ENCODE measurements at places on chromosomes 7 and 10.
A peak's percentile ranks its signal among the peaks of the same experiment; 100 is the strongest.

GRCh38 chr7:134778941-134779740, at the start of gene CALD1:
Gene CALD1 (plus strand): TSS chr7:134779634. CDS start chr7:134867734, 88,100 bp downstream.
- no peak for DNase-seq

- DNase-seq, result no peak
These were observed 586 bp upstream of the AOC1 start for GRCh38 chr7:150851492-150852370.

DNA sequence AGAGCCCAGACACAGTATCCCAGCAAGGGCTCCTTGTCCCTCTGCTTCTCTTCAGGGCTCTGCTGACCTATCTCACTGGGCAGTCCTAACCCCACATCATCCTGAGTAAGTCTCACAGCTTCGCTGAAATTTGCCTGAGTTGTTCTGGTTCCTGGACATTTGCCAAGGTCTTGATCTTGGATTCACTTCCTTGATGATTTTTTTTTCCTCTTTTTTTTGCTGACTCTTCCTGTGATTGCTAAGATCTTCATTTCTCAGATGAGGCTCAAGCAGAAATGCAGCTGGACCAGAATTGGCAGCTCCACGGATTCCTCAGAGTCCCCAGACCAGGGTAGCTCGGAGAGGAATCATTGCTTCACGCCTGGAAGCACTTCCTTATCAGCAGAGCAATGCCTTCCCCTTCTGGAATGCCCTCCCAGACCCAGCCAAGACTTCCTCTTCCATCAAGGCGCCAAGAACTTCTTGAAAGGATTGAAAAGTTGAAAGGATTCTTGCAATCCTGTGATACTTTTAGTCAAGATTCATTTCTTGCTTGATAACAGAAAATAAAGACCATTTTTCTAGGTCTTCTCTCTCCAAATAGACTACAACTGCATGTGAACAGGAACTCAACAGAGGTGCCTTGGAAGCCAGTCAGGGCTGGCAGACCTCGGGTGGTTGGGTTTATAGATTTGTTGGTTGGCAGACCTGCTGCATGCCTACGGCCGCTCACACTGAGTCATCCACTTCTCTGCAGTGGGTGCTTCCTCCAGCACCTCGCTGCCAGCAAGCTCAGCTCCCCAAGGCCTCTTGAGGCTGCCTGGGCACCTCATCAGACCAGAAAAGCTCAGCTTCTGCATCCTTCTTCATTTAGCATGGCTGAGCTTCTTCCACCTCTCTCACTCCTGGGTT, 8.8 kb upstream of the AFAP1L2 start:
- DNase-seq, result no peak

DNA sequence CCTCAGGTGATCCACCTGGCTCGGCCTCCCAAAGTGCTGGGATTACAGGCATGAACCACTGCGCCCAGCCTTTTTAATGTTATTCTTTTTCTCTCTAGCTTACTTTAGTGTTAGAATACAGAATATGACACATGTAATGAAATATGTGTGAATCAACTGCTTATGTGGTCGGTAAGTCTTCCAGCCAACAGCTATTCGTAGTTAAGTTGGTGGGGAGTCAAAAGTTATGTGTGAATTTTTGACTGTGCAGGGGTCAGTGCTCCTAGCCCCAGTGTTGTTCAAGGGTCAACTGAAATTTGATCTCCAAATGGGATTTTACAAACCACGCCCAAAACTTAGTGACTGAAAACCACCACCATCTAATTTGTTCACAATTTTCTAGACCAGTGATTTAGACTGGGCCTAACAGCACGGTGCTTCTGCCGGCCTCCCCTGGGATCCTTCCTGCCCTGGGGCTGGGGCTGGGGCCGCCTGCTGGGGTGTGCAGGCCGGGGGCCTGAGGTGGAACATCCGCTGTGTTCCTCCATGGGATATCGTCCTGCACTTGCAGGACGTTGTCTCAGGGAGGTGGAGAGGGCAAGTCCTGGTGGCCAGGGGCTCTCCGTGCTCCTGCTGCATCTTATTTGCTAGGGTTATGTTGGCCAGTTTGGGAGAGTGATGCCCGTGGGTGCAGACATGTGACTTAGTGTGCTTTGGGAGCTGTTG, 24.5 kb upstream of the GRB10 start:
- DNase-seq, result no peak

- peak; percentile 31 for DNase-seq
These were observed 164.6 kb upstream of the CDCA7L start for GRCh38 chr7:22110227-22110839.

DNA sequence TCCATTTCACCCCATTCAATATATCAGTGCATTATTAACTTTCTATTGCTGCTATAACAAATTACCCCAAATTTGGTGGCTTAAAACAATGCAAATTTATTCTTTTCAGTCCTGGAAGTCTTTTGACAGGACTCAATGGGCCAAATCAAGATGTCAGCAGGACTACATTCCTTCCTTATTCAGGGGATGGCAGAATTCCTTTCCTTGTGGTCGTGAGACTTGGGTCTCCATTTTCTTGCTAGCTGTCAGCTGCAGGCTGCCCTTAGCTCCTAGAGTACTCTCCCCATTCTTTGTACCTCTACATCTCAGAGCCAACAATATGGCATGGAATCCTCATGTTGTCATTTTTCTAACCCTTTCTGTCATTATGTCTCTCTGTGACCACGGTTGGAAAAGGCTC, 310.6 kb downstream of the HDAC9 start:
- no peak for DNase-seq
